ENCODE measurements at places on chromosomes 7 and 10.
A peak's percentile ranks its signal among the peaks of the same experiment; 100 is the strongest.

GRCh38 chr10:96073722-96074121, 30.3 kb downstream of the CCNJ start:
- DNase-seq = no peak

GRCh38 chr10:71307469-71308085, 11.5 kb upstream of the SLC29A3 start:
- no peak for DNase-seq

DNA sequence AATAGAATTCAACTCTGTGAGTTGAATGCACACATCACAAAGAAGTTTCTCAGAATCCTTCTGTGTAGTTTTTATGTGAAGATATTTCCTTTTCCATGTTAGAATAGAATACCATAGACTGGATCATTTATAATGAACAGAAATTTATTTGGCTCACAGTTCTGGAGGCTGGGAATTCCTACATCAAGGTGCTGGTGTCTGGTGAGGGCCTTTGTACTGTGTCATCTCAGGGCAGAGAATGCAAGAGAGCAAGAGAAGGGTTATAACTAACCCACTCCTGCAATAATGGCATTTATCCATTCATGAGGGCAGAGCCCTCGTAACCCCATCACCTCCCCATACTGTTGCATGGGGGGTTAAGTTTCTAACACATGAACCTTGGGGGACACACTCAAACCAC, 18.4 kb upstream of the DIP2C start:
- DNase-seq = no peak

- no peak for DNase-seq
Measured at GRCh38 chr10:50541921-50542320, 81.8 kb downstream of the SGMS1 start.

- no peak for DNase-seq
Measured at GRCh38 chr7:28800150-28800549, 158.0 kb downstream of the TRIL start.

- no peak for DNase-seq
Measured at GRCh38 chr10:54702583-54703485, 98.2 kb downstream of the PCDH15 start.

DNA sequence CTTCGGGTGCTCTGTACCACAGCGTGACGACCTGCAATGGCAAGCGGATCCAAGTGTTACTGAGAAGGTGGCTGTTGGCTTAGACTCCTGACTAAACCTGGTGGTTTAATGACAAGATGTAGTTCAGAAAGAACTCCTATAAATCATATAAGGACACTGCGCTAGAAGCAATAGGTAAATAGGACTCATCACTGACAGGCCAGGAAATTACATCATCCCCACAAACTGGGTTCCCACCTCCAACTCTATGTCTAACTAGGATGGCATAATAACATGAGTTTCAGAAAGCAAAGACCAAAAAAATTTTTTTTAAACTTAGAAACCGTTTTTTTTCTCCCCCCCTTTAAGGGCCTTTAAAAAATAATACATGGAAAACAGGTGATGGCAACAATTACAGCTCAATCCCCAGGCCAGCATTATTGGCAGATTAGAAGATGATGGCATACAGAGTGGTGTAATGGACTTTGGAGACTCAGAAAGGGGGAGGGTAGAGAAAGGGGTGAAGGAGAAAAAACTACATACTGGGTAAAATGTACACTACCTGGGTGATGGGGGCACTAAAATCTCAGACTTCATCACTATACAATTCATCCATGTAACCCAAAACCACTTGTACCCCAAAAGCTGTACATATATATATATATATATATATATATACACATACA, 81.4 kb upstream of the FAM133B start:
- DNase-seq = no peak

- DNase-seq = no peak
Measured at GRCh38 chr10:103396789-103397087, 312 bp downstream of the PDCD11 start.

- no peak for DNase-seq
Measured at GRCh38 chr7:129464194-129464593, 30.0 kb downstream of the STRIP2 start.

GRCh38 chr10:48946891-48947500, 7.4 kb upstream of the LRRC18 start:
- DNase-seq = no peak

DNA sequence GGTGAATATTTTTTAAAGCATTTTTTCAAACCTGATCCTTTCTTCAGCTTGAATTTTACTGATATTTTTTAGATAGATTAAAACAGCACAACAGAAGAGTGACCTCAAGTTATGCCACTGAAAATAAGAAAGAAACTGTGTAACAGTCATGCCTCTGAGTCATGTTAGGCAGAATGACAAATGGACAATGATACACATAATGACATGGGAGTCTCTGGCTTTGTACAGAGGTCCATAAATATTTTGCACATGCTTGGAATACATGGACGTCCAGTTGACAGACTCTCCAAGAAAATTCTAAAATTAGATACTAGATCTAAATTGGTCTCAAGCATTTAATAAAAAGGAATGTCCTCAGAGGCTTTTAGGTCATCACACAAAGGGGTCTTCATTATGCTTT, 21.9 kb upstream of the SEMA3A start:
- no peak for DNase-seq

GRCh38 chr7:123749537-123749857, 694 bp upstream of the WASL start:
- no peak for DNase-seq

DNA sequence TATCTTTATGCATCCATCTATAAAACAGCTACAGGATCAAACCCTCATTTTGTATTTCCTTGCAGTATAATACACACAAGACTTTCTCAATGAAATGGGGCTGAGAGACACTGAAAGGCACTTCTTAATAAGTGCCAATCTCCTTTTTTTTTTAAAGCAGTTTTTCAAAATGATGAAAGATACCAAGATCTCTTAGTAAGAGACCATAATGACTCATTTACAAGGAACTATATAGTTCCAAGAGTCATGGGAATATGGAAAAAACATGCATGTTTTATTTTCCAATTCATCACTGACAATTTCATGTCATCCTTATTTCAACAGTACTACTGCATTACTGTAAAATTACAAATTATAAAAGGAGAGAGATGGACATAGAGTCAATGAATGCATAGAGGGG, 973.7 kb downstream of the GATA3 start:
- DNase-seq = no peak

DNA sequence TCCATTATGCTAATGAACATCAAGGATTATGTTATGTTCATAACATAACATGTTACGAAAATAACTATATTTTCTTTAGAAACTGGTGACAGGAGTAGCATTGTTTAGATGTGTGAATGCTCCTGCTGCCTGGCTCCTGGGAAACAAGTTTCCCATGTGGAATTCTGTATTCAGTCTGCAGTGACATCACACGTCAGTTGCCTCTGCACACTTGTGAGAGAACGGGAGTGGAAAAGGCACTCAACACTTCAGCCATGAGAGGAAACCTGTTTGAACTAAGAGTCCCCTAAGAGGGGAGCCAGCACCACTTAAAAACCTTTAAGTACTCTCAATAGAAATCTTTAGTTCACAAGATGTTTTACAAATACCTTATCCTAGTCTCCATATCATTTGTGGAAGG, 140.3 kb upstream of the FAM20C start:
- DNase-seq = no peak

DNA sequence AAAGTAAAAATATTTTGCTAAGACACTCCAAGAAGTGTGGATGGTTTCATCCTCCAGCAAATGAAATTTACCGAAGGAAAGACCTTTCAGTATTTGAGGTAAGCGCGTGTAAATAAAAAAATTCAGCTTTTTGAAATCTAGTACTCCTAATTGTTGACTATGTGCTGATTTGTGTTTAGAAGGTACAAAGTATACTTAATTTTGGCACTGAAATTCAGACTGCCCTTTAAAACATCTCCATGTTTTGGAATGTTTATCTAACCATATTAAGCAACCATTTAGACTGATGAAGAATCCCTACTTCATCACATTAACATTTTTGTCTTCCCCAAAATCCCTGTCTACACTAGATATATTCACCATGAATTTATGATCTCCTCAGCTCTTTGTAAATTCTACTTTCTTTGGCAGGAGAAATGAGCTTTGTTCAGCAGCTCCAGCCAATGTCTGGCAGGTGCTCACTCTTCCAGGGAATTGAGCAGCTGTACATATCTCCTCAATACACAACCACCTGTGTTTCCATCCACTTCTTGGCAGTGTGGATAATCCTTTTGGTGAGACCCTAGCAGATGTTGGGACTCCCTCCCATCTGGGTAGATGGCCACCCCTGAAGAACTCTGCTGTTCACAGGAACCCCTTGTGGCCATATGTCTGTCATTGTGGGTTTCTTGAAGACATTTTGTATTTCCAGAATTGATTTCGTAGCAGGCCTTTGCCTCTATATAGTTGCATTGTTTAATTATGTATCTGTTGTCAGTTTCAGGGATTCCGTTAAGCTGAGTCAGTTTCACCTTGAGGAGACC, 129.4 kb upstream of the SAMD8 start:
- no peak for DNase-seq

DNA sequence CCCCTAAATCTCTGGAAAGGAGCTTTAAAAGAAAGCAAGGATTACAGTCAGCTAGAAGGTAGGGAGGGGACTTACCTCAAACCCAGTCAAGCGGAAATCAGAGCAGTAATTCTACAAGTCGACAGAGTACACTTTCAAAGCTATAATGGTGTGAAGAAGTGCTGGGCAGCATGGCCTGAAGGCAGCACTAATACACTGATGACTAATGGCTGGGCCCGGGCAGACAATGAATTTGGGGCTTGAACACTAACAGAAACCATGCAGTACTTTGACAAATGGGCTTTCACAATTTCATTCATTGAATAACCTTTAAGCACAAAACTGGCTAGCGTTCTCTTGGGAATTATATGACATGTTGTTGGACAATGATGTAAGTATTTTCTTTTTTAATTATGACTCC, 4.7 kb downstream of the GLI3 start:
- DNase-seq = peak; percentile 83

DNA sequence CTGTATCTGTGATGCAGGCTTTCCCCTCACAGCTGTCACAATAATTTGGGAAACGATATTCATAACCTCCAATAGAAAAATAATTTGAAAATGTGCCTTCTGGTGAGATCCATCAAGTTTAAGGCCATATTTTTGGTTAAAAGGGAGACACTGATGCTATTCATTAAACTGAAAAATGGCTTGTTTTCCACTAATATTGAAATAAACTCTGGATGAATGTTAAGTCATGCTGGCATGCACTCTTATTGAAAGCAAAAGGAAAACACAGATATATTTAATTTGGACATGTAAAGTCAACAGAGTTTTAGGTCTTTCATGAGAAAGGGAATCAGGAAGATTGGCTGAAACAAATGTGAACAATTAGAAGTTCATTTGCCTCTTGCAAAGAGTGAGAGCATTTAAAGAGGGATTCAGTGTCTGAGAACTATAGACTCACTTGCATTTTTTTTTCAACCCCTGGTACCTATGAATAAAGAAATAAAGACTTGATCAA, 879.2 kb downstream of the LRMDA start:
- DNase-seq = no peak

- no peak for DNase-seq
Measured at GRCh38 chr10:52906046-52906445, 133.5 kb upstream of the MBL2 start.

DNA sequence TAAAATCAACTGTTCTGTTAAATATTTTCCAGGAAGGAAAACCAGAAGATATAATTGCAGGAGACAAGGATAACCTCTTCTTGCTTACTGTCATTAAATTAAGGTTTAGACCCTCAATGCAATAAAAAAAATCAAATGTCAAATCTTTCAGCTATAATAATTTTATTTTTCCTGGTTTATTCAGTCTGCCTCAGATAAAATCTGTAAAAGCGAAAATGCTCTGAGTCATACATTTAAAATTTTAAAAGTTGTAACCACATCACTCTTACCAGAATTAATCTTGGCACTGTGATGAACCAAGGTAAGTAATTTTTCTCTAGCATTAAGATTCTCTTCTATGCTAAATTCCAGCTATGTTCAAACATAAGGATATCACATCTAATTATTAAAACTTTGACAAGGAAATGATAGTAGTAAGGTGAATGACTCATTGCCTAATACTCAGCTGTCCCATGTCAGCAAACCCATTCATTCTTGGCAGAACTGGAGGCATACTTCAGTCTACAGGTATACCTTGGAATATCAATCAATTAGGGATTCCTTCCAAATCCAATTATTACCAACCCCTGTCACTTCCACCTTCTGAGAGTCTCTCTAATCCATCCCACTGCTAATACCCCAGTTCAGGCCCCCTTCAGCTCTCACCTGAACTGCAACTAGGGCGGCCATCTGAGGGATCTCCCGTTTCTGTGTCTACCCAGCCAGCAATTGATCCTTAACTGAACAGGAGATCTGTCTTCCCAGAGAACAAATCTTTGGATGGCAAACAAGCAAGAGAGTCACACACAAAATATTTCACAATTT, 434.1 kb downstream of the GRM8 start:
- DNase-seq = no peak

- DNase-seq = no peak
Measured at GRCh38 chr10:84118395-84119006, 20.8 kb upstream of the GHITM start.

GRCh38 chr10:121155742-121156474, 304.7 kb downstream of the WDR11 start:
- no peak for DNase-seq

GRCh38 chr7:22726907-22727713, at the start of gene IL6:
Gene IL6 (plus strand): TSS chr7:22727200. CDS start chr7:22727263, 63 bp downstream.
- peak; percentile 48 for DNase-seq

- DNase-seq = no peak
Measured at GRCh38 chr10:112446055-112446854, 459 bp downstream of the ZDHHC6 start.

- DNase-seq = no peak
Measured at GRCh38 chr10:72328829-72329204, 25.9 kb downstream of the DNAJB12 start.

DNA sequence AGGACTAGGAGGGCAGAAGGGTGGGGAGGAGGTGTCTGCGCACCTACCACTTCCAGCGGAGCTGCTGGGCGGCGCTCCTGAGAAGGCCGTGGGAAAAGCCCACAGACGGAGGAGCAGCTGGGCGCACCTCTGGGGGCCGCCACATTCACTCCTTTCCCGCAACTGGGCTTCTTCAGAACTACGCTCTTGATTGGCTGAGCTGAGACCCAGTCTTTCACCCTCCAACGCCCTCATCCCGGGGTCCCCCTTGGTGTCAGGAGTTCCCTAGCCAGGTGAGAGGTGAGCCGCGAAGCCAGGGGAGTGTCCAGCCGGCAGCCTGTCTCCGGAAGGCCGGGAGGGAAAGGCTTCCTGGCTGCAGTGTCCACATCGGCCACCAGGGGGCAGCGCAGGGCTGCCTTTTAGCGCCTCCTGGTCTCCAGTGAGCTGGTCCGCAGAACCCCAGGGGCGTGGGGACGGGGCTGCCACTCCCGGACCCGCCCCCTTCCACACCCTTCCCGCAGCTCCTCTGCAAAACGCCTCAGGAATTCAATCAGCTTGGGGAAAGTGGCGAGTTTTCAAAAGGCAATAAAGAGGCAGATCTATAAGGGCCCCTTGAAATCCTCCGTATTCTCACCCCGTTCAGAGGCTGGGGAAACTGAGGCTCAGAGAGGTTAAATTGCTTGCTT, 98.8 kb downstream of the CHST15 start:
- DNase-seq = peak; percentile 93

GRCh38 chr7:70502117-70502863, 629.7 kb upstream of the GALNT17 start:
- DNase-seq = no peak

- DNase-seq = no peak
Measured at GRCh38 chr7:104124469-104124868, 83.3 kb downstream of the ORC5 start.
